ENCODE measurements at places on chromosomes 5 and 9. TPM values are rescaled to one million over a fixed set of nuclear protein-coding genes. Genes with fewer than 3 reads are reported as not detected.

The LRRC70 gene
- total RNA-seq: 0.17 TPM

The IL5 gene
- total RNA-seq: not detected

The ZNF622 gene
- total RNA-seq: 27.5 TPM

The RASEF gene
- total RNA-seq: not detected

The TNFSF15 gene
- under 0.01 TPM for total RNA-seq

The C9orf57 gene
- not detected for total RNA-seq

The UNC5A gene
- total RNA-seq: not detected

The CD14 gene
- 0.17 TPM for total RNA-seq

The SAPCD2 gene
- 21.9 TPM for total RNA-seq

The HBEGF gene
- total RNA-seq: 2.4 TPM

The DDX46 gene
- total RNA-seq: 15.1 TPM

The NUTM2G gene
- not detected for total RNA-seq

The RELL2 gene
- total RNA-seq: 1.9 TPM

The OR13C3 gene
- not detected for total RNA-seq

The DPM2 gene
- 30.9 TPM for total RNA-seq

The SLC6A19 gene
- total RNA-seq: not detected

The TICAM2 gene
- 4.5 TPM for total RNA-seq

The RABL6 gene
- total RNA-seq: 89.3 TPM

The DIAPH1 gene
- 32.7 TPM for total RNA-seq

The ADRB2 gene
- total RNA-seq: 1.9 TPM

The TMEM215 gene
- total RNA-seq: not detected

The CCL27 gene
- not detected for total RNA-seq

The PIP5KL1 gene
- total RNA-seq: 2.1 TPM

The C1QTNF2 gene
- total RNA-seq: 0.74 TPM

The COL15A1 gene
- total RNA-seq: 2.4 TPM

The PCDHGA1 gene
- total RNA-seq: under 0.01 TPM

The MAPK9 gene
- total RNA-seq: 15.8 TPM

The FGFR4 gene
- 8.8 TPM for total RNA-seq
